ENCODE measurements at places on chromosomes 2 and 18. TPM values are rescaled to one million over a fixed set of nuclear protein-coding genes. Genes with fewer than 3 reads are reported as not detected.

EHD3 gene
- 69.4 TPM for polyA plus RNA-seq

SLC8A1 gene
- polyA plus RNA-seq: 34.5 TPM

CAPN14 gene
- polyA plus RNA-seq: 0.10 TPM

DUSP2 gene
- 2.2 TPM for polyA plus RNA-seq

CTNNA2 gene
- polyA plus RNA-seq: not detected

OR6B2 gene
- polyA plus RNA-seq: not detected

RALB gene
- 60.7 TPM for polyA plus RNA-seq

GAD1 gene
- polyA plus RNA-seq: 0.25 TPM

ELP2 gene
- polyA plus RNA-seq: 125 TPM

CLEC4F gene
- polyA plus RNA-seq: not detected

PLGLB1 gene
- 0.26 TPM for polyA plus RNA-seq

GPR75 gene
- polyA plus RNA-seq: 1.5 TPM

ALK gene
- not detected for polyA plus RNA-seq

KCNE4 gene
- 16.6 TPM for polyA plus RNA-seq

CCDC141 gene
- not detected for polyA plus RNA-seq

SERPINB13 gene
- polyA plus RNA-seq: not detected

TMEM214 gene
- 235 TPM for polyA plus RNA-seq

GREB1 gene
- not detected for polyA plus RNA-seq

L3MBTL4 gene
- not detected for polyA plus RNA-seq

TLX2 gene
- not detected for polyA plus RNA-seq

CHRNG gene
- polyA plus RNA-seq: not detected

EVX2 gene
- not detected for polyA plus RNA-seq

CD207 gene
- not detected for polyA plus RNA-seq

EN1 gene
- not detected for polyA plus RNA-seq

PRSS56 gene
- polyA plus RNA-seq: not detected

LBH gene
- polyA plus RNA-seq: 115 TPM

LPIN1 gene
- 20.8 TPM for polyA plus RNA-seq

KCNG3 gene
- not detected for polyA plus RNA-seq

XIRP2 gene
- polyA plus RNA-seq: not detected

DOK6 gene
- polyA plus RNA-seq: 0.55 TPM

MROH2A gene
- not detected for polyA plus RNA-seq

NT5DC4 gene
- polyA plus RNA-seq: not detected

ITGA4 gene
- 17.6 TPM for polyA plus RNA-seq

Data from BJ (cell line).